ENCODE measurements at places on chromosomes 2 and 18. TPM values are rescaled to one million over a fixed set of nuclear protein-coding genes. Genes with fewer than 3 reads are reported as not detected.

Gene LTBP1
- 109 TPM for total RNA-seq

Gene ACTG2
- total RNA-seq = 8.6 TPM

Gene EMILIN1
- 15.2 TPM for total RNA-seq

Gene PPP1R1C
- total RNA-seq = 1.3 TPM

Gene ESPNL
- 2.2 TPM for total RNA-seq

Gene DUSP19
- 0.49 TPM for total RNA-seq

Gene AQP4
- not detected for total RNA-seq

Gene POLR1A
- 16.9 TPM for total RNA-seq

Gene DLX2
- 0.16 TPM for total RNA-seq

Gene NIF3L1
- total RNA-seq = 42.4 TPM

Gene KLHL41
- under 0.01 TPM for total RNA-seq

Gene ZSWIM2
- total RNA-seq = not detected

Gene HOXD10
- total RNA-seq = 25.0 TPM

Gene GPR45
- total RNA-seq = 0.25 TPM

Gene SOCS6
- total RNA-seq = 13.6 TPM

Gene SP9
- total RNA-seq = not detected

Gene HJURP
- total RNA-seq = 2.7 TPM

Gene SPATA3
- total RNA-seq = not detected

Gene PLB1
- total RNA-seq = 0.81 TPM

Gene SLC4A5
- total RNA-seq = under 0.01 TPM

Gene PNPT1
- total RNA-seq = 9.5 TPM

Gene NEU2
- not detected for total RNA-seq

Gene SLC8A1
- 9.3 TPM for total RNA-seq

Gene TIMM21
- total RNA-seq = 31.0 TPM

All from mesangial cell (primary cell).